ENCODE measurements at places on chromosomes 5 and 9. TPM values are rescaled to one million over a fixed set of nuclear protein-coding genes. Genes with fewer than 3 reads are reported as not detected.

- DNase-seq: no peak
These were observed 19.9 kb downstream of the MED10 start for GRCh38 chr5:6358434-6358820.

GRCh38 chr9:34958411-34958982, 412 bp downstream of the PHF24 start:
- no peak for DNase-seq

DNA sequence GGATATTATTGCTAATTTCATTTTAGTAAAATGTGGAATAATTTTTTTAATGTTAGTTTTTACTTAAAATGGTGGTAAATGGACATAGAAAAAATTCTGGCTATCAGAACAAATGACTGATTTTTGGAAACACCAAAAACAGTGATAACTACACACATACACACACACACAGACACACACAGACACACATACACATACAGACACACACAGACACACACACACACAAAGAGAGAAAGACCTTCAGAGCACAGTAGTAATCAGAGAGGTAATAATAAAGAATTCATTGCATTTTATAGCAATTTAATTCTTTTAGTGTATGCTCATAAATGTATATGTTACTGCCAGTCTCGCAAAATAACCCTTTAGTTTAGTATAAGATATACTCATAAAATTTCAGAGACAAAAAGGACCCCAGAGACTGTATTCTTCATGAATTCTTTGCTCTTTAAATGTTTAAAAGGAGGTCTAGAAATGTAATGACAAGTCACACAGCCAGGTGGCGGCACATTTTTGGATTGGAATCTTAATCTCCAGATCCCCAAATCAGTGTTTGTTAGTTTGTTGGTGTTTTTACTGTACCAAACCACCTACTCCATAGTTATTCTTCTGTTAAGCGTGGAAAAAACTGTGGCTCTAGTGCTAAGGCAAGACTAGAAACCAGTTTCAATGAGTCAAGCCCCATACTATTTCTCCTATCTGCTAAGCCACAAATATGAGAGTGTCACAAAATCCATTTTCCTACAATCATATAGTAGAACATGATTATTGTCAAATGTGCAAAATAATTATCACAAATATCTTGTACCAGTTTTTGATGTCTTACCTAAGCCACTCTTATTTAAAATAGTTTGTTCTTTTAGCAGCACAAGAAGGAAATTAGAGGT, 109.9 kb downstream of the EDIL3 start:
- DNase-seq: no peak

DNA sequence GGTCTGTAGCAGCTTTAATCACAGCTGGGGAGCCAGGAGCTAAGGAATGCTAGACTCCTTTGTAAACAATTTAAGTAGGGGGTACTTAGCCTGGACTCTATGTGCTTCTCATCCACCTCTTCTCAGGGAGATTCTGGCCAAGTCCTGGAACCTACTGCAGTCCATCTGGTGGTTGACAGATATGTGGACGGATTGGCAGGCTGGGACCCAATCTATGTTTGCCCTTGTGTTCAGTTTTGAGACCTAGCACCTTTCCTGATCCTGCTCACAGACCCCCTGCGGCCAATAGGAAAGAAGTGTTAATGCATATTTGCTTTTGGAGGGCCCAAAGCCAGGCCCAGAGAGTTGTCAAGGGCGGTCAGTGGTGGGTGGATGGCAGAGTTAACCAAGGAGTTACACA, 6.4 kb downstream of the SLC22A5 start:
- DNase-seq: no peak

Gene C9orf72
- 9.2 TPM for polyA plus RNA-seq

Gene LCP2
- polyA plus RNA-seq: 295 TPM

Gene ELOVL7
- not detected for polyA plus RNA-seq

Gene NXNL2
- polyA plus RNA-seq: not detected

Gene SLIT3
- not detected for polyA plus RNA-seq

Data from naive thymus-derived CD4-positive, alpha-beta T cell (primary cell).